Right renal cortex interstitium (tissue), 3 donors: ENCODE measurements at places on chromosomes 3 and 15.

- no peak for DNase-seq
Measured at GRCh38 chr3:53287131-53287629, 31.4 kb upstream of the TKT start.

DNA sequence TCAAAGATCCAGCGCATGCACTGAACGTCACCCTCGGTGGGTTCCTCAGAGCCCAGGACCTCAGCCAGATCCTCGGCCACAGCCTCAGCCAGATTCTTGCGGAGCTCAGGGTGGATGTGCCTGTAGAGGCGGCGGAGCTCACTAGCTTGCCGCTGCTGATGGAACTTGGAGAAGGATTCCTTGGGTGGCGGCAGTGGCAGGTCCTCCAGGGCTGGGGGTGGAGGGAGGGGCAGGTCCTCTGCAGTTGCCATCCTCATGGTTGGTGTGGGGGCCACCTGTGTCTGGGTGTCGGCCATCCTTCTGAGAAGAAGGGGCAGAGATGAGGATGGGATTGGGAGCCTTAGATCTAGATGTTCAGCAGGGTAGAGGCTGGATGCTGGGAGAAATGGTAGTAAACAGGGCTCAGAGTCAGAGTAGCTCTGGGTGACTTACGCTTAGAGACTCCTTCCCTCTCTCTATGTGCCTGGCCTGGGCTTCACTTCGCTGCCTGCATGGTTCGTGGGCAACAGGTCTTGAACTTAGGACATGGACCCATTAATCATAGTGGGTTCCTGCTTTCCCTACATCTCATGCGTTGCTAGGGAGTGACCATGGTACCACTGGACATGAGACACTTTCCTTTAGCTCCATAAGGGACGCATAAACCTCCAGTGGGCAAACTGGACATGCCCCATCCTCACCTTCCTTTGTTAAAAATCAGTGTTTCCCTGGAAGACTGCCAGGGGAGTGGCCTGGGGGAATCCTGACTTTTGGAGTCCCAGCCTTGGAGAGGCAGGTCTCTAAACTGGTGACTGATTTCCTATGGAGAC, 3.0 kb downstream of the XIRP1 start:
- DNase-seq: no peak

DNA sequence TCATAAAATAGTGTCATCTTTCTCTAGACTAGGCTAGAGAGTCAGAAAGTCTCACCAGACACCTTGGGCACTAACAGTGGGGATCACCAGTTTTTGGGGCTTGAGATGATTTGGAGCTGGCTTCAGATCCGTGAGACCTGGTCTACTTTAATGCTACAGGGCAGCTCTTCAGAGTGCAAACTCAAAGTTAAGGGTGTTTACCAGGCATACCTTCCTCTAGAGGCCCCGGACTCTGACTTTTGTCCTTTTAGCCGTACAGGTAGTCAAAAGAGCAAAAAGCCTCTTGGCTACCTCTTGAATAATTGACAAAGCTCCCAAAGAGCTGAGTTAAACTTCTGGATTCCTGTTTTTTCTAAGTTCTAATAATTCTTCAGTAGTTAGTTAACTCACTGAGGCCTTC, 41.4 kb upstream of the CCR4 start:
- no peak for DNase-seq

DNA sequence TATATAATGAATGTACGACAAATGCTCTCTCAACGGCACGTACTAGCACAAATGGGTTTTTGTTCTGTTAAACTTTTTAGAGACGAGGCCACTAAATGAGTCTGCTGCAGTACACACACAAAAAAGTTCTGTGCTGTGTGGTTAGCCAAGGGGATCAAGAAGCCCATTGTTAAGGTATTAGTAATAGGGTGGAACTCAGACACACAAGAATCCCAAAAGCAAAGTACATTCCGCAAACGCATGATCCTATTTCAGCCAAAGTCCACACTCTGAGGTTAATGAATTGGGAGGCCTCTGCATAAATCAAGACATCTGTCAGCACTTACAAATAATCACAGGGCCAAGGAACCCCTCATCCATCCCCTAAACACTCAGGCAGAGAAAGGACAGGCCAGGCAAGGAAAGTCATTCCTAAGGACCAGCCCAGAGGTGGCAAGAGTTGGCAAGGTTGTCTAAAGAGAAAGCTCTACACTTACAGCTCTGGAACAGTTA, 12.1 kb downstream of the OSBPL10 start:
- DNase-seq: peak; percentile 78

DNA sequence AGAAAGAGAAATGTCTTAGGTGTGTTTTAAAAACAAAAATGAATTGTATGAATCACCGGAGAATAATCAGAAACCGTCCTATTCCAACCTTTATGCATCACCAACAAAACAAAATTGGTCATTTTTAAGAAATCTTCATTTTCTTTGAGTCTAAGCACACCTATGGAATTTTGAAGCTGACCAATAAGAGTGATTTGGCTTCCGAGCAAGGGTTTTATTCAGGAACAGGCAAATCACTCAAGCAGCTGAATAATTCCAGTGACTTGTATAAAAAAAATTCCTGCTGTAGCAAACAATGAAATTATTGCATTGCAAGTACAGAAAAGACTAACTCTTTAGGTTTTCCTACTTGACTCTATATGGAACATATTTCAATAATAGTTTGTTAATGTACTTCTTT, 83.8 kb upstream of the FNDC3B start:
- DNase-seq: no peak

DNA sequence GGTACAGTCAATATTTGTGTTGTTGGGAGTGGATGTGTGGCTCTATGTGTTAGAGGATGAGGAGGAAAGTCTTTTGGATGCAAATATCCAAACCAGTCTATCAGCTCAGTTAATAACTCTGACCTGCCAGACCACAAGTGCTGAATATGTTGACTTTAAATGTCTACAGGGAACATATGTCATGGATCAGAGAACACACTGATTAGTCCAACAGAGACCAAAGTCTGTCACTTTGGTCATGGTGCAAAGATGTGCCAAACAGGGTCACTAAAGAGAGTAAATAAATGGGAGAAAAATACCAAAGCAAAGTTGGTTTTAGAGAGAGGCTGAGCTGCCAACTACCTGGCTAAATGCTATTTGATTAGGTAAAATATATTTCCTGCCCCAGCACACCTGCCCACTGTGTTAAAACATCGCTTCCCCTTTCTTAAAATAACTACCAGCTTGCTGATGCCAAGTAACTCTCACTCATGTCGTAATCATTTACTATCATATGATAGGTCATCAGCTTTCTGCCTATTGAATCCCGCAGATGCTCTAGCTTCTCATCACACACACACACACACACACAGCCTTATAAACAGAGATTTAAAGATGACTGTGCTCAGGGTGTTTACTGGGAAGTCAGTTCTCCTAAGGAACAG, 173.3 kb downstream of the PDZRN3 start:
- DNase-seq: no peak

- DNase-seq: no peak
Measured at GRCh38 chr3:94965867-94966475, 903.1 kb downstream of the NSUN3 start.

GRCh38 chr3:193782276-193782647, 189.3 kb downstream of the OPA1 start:
- no peak for DNase-seq

- DNase-seq: no peak
Measured at GRCh38 chr3:37198996-37199395, 24.6 kb upstream of the LRRFIP2 start.

DNA sequence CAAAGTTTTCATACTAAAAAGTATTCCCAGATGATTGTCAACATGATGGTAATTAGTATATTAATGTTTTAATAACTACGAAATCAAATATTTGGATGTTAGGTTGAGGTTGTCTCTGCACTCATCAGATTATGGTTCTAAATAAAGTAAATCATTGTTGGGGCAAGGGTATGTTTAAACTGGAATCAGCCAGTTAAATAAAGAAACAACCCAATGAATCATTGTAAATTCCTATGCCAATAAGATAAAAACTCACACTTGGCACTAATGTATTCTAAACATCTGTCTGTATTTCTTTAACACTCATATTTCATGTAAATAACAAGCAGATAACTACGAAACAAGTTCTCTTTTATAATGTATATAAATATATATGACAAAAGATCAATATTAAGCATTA, 92.7 kb downstream of the PEAK1 start:
- no peak for DNase-seq

DNA sequence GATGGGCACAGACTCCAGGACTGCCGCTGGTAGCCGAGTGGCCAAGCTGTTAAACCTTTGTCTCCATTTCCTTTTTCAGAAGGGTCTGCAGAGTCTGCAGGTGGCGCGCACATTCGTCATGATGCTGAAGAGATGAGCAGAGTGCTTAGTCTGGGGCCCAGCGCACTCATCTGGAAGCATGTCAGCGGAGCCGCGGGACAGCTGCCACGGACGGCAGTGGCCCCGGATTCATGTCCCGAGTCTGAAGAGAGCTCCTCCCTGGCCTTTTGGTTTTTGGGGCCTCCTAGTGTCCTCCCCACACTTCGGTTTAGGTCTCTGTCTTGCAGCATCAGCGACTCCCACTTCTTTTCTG, 42.6 kb downstream of the KLHL25 start:
- DNase-seq: no peak

DNA sequence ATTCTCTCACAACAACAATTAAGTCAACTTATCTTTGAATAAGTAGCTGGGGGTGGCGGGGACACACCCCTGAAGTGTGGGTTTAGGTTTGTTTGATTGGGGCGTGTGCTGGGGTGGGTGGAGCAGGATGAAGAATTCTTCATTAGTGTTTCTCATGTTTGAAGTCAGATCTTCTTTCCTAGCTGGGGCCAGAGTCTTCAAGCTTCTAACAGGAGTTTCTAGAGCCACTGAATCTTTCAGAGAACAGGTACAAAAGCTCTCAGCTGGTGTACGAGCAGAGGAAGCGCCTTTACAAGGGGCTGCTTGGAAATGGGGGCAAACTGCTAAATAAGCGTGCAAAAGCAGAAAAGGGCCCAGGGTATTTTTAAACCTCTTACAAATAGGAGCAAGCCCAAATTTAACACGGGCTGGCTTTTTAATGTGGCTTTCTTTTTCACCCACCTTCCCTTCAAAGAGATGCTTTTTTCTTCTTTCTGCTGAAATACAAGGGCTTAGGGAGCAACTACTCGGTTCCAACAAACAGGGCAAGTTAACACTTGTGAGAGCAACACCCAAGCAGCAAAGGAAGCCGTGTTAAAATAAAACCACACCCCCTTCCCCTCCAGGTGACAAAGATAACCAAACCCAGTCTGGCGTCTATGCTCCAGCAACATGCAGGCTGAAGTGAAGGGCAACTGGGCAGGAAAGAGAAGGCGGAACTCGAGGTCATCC, 86.9 kb upstream of the RASGRP1 start:
- no peak for DNase-seq

DNA sequence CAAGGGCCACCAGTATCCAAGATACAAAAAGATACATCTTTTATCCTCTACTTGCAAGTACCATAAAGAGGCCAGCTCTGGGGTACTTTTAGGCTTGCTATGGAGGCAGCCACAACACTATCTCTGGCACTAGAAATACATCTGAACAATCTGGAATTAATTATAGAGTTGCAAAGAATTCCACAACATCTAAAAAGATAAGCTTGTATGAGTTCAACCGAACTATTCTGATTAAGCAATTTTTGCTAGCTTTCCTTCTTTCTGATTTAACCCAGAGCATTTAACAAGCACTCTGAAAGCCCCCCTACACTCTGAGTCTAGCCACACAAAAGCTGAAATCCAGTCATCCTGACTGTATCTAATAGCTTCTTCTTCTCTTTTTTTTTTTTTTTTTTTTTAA, 95.4 kb downstream of the FRMD5 start:
- DNase-seq: no peak

GRCh38 chr15:91627473-91628278, 225.8 kb upstream of the SLCO3A1 start:
- DNase-seq: no peak

- no peak for DNase-seq
Measured at GRCh38 chr3:20064387-20064786, 24.1 kb downstream of the KAT2B start.

- DNase-seq: no peak
Measured at GRCh38 chr3:331881-332280, 135.3 kb downstream of the CHL1 start.

GRCh38 chr3:148796799-148797198, 30.8 kb upstream of the CPB1 start:
- no peak for DNase-seq
